ENCODE measurements at places on chromosomes 7 and 10.

GRCh38 chr7:3892686-3893085 lies 591.6 kb downstream of the SDK1 start:
- DNase-seq: no peak

- no peak for DNase-seq
Observed at GRCh38 chr7:50962962-50963374, 180.3 kb upstream of the GRB10 start.

DNA sequence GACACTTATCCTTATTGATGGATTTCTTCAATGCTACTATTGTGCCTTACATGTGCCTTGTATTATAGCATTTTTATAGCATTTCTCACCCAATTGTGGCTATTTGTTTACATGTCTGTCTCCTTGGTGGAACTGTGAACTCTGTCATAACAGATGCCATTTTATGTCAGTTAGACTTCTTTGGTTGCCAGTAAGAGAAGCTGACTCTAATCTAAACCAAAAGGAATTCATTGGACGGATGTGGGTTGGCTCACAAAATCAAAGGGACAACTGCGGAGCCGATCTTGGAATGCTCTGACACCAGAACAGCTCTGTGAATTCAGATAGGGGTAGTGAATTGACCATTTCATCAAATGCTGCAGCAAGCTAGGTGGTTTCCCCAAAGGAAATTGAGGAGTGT lies 15.0 kb downstream of the GARIN1A start:
- DNase-seq: no peak

- no peak for DNase-seq
Observed at GRCh38 chr10:7181420-7181819, 229.4 kb downstream of the SFMBT2 start.

- peak; percentile 27 for DNase-seq
Observed at GRCh38 chr7:151198945-151199848, 11.1 kb downstream of the H2BK1 start.

DNA sequence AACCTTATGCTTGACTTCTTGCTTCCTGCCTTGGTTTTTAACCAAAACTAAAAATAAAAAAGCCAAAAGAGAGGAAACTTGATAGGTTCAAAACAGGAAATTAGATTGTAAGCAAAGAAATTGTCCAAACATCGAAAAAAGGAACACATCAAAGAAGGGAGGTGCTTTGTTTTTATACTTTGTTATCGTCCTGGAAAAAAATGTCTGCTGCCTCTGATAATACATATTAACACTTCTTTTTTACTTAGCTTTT lies 286.6 kb upstream of the C7orf33 start:
- DNase-seq: no peak

DNA sequence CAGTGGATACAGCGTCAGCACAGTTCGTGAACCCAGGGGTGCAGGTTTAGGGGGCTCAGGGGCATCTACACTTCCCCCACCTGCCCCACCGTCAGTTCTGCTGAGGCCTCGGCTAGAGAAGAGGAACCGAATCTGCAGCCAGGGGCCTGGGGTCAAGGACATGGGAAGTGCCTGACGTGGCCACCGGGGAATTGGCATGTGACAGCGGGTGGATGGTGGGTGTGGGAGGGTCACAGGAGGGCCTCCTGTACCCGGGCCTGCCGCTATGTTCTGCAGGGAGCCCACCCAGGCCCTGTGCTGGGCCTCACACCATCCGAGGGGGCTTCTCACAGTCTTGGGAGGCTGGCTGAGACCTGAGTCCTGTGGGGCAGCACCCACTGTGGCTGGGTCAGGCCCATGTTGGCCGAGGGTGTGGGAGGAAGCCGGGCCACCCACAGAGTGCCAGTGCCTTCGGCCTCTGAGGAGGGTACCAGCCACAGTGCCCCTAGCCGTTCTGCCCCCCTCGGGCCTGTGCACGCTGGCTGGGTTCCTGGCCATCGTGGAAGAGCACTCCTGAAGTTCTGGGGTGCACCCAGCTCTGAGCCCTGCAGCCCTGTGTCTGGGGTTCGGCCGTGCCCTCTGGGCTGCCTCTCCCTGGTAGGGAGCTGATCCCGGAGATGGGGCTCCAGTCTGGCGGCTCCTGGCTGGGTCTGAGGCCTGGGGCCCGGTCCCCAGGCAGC lies 5.9 kb downstream of the TTYH3 start:
- no peak for DNase-seq

- no peak for DNase-seq
Observed at GRCh38 chr10:34705563-34705962, 109.5 kb downstream of the PARD3 start.

DNA sequence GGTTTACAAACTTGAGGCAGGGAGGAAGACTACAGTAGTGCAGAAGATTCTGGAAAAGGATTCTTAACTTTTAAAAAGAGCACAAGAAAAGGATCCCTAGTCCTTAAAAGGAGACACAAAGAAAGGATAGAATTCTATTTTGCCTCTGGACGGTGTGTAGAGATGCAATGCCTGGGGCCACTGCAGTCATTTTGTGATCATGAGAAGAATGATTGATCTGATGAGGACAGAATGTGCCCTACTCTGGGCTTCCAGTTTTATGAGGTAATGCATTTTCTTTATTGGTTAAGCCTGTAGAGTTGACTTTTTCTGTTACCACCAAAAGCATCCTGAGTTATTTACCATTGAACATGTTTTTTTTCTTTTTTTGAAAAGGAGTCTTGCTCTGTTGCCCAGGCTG lies 28.3 kb upstream of the UCMA start:
- DNase-seq: no peak

DNA sequence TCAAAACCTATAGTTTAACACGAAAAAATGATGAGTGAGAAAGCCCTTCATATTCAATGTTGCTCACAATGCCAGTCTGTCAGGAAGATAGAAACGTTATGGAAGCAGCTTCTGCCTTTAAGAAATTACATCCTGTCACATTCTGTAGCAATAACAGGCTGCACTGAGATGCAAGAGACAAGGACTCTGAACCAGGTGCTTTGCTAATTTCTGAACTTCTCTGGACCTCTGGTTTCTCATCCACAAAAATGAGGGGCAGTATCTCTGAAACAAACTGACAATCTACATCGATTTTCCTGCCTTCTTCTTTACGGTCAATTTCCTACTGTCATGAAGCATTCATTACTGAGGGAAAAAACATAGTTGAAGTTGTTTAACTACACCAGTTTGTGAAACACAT lies 234.0 kb downstream of the SNX13 start:
- no peak for DNase-seq

GRCh38 chr10:93915598-93915997 lies 21.8 kb downstream of the SLC35G1 start:
- DNase-seq: no peak
